ENCODE measurements at places on chromosomes 7 and 10.

DNA sequence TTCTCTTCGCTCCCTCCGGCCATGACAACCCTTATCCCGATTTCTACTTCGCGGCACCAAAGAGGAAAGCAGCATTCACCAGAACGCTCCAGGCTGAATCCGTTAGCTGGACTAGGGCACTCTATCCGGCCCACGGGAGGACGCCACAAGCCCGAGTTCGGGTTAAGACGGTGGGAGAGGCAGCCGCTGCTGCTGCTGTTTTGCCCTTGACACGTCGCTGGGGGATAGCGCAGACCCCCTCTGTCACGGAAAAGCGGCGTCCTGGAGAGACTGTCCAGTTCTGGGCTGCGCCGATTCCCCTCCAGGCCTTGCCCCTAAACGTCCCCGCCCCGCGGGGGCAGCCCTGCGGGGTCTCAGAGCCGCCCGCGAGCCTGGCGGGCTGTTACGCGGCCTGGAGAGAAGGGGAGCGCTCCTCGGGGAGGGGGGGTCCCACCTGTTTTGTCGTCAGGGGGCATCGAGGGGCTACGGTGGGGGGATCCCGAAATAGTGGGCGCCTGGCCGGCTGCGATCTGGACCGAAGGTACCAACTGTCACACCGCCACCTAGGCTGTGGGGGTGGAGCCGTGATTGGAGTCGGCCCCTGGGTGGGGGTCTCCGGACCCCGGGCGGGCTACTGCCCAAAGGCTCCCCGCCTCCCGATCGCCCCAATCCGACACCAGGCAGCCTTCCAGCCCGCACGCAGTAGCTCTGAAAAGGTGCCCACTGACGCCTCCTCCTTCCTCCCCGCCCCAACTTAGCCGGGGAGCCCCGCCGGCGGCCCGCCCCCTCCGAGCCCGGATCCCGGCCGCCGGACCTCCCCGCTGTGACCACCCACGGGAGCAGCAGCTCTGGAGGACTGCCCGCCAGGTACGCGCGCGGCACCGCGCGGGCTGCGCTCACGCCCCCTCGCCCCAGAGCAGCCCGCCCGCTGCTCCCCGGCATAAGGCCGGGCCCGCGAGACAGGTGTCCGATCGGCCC lies 772 bp downstream of the SGMS1 start:
- peak; percentile 34 for DNase-seq

- DNase-seq: no peak
Measured at GRCh38 chr7:133313575-133313974, 60.7 kb downstream of the EXOC4 start.

DNA sequence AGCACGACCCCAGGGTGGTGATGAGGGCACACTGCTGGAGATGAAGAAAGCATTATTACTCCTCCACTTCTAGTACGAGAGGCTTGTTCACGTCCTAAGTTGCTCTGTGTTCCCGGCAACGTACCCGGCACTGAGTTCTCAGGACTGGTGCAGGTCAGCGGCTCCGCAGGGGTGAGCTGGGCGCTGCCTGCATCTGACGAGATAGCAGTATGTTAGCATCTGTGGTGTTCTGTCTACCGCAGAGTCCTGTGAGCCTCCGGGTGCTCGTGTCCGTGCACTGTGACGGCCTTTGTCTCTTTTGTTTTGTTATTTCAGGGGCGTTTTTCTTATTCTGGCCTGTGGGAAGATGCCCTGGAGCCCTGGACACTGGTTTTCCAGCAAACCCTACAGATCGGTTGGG lies 507.8 kb downstream of the DNAJB6 start:
- DNase-seq: no peak

DNA sequence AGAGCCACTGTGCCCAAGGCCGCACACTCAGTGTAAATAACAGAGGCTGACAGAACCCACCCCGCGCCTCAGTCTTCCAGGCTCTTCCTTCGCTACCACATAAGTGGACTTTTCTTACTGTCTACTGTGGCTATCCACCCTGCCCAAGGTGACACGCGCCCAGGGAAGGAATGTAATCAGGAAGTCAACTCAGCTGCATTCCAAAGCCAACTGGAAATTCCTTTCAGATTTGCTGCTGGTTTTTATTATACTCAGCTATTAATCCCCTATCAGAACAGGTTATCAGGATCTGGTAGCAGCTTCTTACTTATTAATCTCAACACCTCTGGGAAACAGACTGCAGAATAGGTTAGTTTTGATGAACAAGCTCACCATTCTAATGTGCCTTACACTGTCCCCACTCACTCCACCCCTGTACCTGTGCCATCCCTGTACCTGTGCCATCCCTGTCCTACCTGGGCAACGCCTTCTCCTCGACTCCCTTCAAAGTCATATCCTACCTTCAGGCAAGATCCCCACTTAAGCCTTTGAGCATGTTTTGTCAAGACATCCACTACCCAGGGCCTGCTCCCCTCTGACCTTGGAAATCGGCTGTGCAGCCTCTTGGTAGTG lies 90.7 kb downstream of the NHLRC2 start:
- no peak for DNase-seq

DNA sequence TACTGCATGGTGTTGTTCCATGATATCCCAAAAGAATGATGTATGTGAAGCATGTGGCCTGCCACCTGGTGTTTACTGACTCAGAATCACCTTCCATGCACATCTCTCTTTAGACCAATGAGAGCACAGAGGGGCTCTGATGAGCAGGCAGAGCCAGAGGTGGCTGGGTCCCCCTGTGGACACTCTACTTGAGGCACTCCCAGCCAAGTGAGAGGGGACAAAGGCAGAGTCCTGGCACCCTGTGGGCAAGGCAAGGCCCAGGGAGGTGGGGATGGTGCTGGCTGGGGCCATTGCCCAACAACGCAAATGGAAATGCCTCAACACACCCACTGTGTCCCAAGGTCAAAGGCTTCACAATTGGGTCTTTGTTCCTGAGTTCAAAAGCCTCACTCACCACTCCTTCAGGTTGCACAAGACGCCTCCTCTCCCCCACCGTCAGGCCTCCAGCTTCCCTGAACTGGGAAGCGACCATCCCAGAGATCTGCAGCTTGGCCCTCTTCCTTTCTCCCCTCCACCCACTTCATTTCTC lies 164.6 kb downstream of the NEURL1 start:
- no peak for DNase-seq

GRCh38 chr7:27962273-27962672 lies 218.3 kb downstream of the JAZF1 start:
- no peak for DNase-seq

GRCh38 chr7:143385891-143386781 lies 5.0 kb downstream of the ZYX start:
- DNase-seq: peak; percentile 56

DNA sequence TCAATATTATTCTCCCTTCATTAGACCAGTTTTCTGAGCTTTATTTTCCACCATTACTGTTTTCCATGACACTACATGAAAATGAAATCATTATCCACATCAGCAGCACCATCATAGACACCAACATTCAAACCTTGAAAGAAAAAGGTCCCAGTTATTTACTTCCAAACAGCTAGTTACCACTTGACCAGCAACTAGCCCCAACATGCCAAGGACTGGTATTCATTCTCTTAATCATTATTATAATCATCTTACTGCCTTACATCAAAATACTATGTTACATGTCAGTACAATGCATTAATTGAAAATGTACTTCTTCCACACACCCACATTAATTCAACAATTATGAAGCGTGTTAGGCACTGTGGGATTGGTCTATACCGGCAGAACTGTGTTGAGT lies 199.4 kb downstream of the TSPAN12 start:
- no peak for DNase-seq

- no peak for DNase-seq
Measured at GRCh38 chr10:124027031-124027611, 66.3 kb downstream of the CHST15 start.

DNA sequence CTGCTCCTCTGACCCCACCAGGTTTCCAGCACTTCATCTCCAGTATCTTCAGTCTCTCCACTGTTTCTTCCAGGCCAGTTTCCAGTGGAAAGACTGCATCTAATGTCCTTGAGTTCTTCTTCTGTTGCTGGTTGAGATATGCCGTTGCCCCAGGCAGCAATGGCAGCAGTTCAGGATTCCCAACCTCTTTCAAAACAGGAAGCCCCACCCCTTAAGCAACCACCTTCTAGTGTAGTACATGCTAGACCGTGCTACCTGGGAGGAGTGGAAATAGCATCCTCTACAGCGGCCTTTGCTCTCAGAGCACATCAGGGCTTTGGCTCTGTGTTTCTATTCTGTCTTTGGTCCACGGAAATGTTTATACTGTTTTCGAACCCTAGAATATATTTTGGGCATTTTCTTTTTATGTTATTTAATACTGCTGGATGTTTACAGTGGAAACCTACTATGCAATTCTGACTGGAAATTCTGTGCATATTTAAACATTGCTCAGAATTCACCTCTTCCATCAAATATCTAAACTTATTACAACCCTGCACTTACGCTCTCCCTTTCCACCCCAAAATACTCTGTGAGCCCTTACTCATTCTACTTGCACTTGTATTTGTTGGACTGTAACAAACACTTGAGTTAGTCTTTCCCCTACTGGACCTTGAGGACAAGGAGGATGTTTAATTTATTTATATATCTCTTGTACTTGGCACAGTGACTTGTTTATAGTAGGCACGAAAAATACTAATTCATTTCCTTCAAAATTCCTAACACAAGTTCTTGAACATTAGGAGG lies 8.5 kb upstream of the BPGM start:
- DNase-seq: no peak

- DNase-seq: no peak
Measured at GRCh38 chr10:86651021-86651471, 3.3 kb upstream of the OPN4 start.

DNA sequence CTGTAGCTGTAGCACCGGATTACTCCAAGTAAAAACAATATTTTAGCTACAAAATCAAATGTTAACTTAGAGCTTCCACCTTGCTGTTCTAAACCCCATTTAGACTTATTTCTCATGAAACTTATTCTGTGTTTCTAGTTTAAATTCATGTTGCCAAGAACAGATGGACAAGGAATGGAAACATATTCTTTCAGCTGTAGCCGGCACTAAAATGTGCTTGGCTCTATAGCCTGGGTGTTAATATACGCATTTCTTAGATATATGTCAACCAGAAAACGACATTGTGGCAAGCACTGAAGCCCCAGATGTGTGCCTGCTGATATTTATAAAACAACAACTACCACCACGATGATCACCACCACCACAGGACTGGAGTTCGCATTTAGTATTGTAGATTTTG lies 190.3 kb upstream of the ETV1 start:
- no peak for DNase-seq
